Effector memory CD8-positive, alpha-beta T cell (primary cell): ENCODE measurements at places on chromosomes 13 and 19.

GRCh38 chr13:44649104-44649428 is 72.9 kb upstream of the TSC22D1 start:
- no peak for DNase-seq

GRCh38 chr19:49680421-49681351 is 3.6 kb downstream of the PRMT1 start:
- peak; percentile 95 for DNase-seq

GRCh38 chr19:17348700-17349099 is 11.3 kb downstream of the GTPBP3 start:
- DNase-seq, result no peak

DNA sequence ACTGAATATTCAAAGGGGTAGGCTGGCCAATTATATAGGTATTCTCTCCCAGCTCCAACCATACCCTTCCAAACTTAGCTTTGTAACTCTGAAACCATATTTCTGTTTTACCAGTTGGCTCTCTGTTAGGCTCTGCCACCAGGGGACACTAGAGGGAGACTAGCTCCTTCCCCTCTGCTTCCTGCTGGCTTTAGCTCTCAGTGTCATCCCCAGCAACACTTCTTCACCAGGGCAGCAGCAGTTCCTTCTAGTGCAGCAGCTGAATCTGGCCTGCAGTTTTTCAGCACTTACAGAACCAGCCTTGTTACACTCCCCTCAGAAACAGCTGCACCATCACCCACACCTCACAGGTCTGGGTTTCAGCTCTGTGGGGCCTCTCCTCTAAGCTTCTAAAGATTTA is 51.0 kb upstream of the DOCK9 start:
- DNase-seq, result peak; percentile 55

DNA sequence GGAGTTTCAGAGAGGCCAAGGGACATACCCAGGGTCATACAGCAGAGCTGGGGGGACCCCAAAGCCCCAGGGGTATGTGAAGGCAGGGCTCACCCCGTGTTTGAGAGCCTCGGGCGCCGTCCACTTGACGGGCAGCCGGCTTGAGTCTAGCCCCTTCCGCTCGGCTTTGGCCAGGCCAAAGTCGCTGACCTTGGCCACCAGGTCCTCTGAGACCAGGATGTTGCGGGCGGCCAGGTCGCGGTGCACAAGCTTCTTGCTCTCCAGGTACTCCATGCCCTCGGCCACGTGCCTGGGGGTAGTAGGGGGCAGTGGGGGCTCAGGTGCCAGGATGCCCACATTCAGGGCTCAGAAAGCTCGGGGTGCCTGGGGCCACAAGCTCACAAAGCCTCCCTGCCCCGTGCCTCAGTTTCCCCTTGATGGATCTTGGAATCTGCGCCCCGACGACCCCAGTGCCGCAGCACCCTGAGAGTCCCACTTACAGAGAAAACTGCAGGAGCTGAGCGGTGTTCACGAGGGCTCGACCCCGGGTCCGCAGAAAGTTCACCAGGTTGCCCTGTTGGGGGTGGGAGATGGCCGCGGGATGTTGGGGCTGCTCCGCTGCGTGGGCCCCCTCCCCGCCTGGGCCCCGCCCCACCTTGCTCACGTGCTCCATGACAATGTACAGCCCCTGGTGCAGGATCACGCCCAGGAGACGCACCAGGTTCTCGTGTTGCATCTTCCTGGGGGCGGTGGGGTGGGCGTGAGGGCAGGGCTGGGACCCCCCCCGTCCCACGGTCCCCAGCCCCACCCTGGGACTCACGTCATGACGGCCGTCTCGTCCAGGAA is 7.1 kb downstream of the MATK start:
- no peak for DNase-seq

DNA sequence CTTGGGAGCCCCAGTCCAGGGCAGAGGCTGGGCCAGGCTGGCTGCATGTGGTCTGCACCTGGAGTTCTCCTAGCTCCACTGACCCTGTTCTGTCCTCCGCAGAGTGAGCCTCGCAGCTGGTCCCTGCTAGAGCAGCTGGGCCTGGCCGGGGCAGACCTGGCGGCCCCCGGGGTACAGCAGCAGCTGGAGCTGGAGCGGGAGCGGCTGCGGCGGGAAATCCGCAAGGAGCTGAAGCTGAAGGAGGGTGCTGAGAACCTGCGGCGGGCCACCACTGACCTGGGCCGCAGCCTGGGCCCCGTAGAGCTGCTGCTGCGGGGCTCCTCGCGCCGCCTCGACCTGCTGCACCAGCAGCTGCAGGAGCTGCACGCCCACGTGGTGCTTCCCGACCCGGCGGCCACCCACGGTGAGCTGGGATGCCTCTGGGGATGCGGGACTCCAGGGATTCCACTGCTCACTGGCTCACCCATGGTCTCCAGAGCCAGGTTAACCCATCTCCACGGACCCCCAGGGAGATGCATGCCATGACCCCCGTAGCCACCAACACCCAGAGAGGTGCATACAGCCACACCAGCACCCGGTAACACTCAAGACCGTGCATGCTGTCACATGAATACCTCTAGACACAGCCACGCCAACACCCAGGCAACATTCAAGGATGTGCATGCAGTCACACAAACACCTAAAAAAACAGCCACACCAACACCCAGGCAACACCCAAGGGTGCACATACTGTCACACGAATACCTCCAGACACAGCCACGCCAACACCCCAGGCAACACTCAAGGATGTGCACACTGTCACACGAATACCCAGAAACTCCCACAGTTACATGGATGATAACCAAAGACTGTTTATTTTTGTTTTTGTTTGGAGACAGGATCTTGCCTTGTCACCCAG is 8.2 kb downstream of the PKN1 start:
- DNase-seq, result no peak

DNA sequence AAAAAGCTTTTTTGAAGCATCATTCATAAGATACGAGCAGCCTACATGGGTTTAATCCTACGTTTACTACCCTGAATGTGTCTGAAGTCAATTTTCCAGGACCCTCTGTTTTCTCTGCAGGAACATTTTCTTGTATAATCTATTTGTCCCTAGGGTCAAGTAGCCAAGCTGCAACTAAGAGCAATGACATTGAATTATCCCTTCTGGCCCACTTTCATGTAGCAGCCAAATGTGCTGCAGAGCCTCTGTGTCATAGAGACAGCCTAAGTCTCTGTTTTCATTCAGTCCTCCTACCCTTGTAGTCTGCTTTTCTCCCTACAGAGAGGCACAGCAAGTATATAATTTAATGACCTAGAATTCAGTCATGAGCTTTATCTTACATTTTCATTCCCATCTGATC is 82.1 kb downstream of the ZAR1L start:
- no peak for DNase-seq
